ENCODE measurements at places on chromosomes 5 and 9.

DNA sequence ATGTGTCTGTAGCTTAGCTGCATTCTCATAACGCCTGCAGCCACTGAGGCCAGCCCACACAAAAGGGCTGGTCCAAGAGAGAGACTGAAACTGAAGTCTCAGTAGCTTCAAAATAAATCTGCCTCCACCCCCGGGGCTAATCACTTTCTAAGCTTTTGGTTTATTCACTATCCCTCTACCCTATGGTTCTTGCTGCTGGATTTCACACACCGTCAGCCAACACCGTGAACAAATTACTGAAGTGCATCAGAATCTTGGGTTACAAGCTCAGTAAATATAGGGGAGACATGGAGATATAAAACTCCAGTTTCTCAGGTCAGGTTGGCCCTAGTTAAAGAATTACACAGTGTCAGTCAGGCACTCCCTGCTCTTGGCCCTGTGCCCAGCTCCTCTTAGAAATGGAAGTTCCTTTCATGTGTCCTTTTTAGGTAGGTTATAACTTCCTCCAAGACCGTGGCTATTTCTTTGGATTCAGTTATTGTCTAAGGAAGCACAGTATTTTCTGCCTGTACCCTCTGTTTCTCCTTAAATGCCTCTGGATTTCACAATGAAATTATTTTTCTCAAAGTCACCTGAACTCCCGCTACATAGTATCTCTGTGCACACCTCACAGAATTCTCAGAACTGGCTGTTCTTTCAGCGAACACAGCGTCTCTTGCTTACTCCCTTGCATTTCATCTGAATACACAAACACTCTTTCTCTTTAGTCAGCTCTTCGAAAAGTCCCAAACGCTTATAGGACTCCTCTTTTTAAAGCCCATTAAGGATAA is 112.5 kb downstream of the FAM174A start:
- DNase-seq, result no peak

DNA sequence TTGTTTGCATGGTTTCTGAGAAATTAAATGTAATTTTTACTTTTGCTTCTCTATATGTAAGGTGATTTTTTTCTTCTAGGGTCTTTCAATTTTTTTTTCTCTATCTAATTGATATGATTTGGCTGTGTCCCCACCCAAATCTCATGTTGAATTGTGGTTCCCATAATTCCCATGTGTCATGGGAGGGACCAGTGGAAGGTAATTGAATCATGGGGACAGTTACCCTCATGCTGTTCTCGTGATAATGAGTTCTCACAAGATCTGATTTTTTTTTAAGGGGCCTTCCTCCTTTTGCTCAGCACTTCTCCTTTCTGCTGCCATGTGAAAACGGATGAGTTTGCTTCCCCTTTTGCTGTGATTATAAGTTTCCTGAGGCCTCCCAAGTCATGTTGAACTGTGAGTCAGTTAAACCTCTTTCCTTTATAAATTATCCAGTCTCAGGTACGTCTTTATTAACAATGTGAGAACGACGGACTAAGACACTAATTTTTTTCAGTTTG is 150.8 kb downstream of the MTRR start:
- no peak for DNase-seq

DNA sequence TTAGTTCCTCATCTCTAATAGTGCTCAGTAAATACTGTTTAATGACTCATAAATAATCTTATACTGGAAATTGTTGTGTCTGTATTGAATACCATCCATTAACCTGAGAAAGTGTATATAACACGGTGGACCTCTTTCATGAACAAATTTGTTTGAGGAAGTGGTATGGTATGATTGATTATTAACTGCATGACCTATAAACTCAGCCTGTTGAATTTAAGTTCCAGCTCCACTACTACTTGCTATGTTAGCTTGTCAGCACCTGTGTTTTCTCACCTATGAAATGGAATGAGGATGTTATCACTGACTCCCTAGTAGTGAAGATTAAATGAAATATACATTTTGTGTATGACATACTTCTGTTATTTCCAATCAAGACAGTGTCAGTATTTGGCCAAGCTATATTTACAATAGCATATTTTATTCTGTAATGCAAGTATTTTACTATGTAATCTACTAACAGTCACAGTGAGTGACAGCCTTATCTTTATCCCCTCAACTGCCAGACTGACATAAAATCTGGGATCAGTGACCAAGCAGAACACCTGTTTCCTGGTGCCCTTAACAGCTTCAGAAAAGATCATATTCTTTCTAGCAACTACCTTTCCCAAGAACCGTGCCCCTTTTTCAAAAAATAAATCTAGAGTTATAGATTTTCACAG is 77.3 kb upstream of the ITGA1 start:
- DNase-seq, result no peak

GRCh38 chr9:82129708-82130107 is 141.1 kb downstream of the SPATA31D1 start:
- DNase-seq, result no peak

GRCh38 chr9:117448066-117448465 is 33.2 kb upstream of the ASTN2 start:
- DNase-seq, result no peak

- no peak for DNase-seq
Measured at GRCh38 chr5:114360816-114361723, 800 bp upstream of the KCNN2 start.

DNA sequence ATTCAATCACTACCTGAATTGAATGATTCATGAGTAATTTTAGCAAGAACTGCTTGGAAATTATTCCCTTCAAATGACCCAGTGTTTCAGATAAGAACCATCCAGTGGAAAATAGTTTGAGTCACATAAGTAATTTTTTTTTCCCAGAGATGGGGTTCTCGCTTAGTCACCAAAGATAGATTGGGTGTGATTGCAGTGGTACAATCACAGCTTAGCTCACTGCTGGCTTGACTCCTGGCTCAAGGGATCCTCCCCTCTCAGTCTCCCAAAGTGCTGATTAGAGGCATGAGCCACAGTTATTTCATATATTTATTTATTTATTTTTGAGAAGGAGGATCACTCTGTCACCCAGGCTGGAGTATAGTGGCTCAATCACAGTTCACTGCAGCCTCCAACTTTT is 574.5 kb upstream of the ARRDC3 start:
- no peak for DNase-seq

DNA sequence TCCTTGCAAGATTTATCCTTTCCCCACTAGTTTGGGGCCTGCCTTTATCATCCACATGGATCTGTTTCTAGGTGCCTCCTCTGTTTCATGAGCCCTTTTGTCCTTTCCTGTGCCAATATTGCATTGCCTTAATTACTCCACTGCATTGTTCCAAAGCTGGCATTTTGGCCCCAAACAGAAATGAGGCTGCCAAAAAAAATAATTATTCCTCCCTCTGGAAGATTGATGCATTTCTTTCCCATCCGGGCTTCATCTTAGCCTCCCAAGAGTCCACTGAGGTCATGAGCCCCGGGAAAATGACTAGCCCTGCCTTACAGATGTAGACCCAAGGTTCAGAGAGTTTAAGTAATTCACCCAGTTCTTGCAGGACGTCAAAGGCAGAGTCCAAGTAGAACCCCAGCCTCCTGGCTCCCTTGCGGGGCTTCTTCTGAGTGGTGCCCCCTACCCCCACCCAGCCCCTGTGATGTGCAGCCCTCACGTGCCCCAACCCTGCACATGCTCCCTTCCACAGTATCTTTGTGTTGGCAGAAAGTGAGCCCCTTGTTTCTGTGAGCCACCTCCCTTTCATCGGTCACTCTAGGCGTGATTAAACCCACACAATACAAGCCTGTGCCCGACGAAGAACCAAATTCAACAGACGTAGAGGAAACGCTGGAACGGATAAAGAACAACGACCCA is 62.1 kb downstream of the TMOD1 start:
- DNase-seq, result no peak

DNA sequence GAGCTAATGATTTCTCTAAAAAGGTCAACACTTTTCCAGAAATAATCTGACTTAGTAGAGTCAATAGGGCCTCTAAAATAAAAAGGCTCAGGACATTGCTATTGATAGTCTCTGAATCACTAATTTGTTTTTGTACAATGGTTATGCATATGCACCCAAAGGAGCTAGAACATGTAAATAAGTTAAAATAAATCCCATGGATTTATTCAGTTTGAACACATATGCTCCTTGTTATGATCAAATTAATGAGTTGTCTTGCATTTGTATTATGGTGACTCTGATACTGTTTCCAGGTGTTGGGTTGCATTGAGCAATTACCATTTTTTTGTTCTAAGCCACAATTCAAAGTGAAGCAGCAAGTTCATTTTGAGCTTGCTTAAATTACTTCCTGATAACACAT is 276.0 kb upstream of the TUSC1 start:
- no peak for DNase-seq

GRCh38 chr5:98031496-98031895 is 742.0 kb upstream of the RGMB start:
- DNase-seq, result no peak

GRCh38 chr5:37875051-37875787 is 35.4 kb upstream of the GDNF start:
- no peak for DNase-seq

GRCh38 chr5:75952291-75952690 is 130.9 kb upstream of the SV2C start:
- DNase-seq, result no peak

DNA sequence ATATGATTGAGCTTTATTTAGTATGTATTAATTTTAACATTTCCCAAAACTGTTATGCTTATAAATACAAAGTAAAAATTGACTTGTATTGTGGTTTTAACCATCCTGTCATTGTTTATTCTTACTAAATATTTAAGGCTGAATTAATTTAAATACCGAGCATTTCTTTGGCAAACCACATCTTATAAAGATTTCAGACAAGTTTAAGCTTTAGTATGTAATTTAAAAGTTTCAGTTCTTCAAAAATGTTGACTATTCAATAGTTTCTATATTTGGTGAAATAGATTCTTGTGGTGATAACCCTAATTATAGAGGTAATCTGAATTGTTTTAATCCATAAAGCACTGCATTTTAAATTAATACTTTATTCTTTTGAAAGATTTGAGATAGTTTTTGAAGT is 65.5 kb downstream of the CCNH start:
- no peak for DNase-seq

DNA sequence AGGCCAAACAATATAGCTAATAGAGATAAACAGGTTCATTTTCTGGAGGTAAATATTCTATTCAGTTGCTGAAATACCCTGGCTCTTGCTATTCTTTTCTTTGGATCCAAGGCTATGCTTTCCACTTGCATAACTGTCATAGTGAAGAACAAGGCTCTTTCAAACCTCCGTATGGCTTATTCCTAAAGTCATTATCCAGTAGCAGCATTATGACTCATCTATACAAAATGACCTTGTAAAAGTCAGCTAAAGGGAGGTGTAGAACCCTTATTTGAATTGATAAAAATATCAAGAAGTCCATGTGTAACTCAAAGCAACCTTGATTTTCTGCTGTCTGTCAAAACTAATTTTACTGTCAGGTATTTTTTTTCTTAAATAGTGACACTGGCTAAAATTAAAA is 447.8 kb downstream of the PLK2 start:
- no peak for DNase-seq

- DNase-seq, result no peak
Measured at GRCh38 chr9:104280178-104280560, 186.1 kb downstream of the SMC2 start.

GRCh38 chr5:66843065-66843464 is 246.9 kb downstream of the MAST4 start:
- no peak for DNase-seq

DNA sequence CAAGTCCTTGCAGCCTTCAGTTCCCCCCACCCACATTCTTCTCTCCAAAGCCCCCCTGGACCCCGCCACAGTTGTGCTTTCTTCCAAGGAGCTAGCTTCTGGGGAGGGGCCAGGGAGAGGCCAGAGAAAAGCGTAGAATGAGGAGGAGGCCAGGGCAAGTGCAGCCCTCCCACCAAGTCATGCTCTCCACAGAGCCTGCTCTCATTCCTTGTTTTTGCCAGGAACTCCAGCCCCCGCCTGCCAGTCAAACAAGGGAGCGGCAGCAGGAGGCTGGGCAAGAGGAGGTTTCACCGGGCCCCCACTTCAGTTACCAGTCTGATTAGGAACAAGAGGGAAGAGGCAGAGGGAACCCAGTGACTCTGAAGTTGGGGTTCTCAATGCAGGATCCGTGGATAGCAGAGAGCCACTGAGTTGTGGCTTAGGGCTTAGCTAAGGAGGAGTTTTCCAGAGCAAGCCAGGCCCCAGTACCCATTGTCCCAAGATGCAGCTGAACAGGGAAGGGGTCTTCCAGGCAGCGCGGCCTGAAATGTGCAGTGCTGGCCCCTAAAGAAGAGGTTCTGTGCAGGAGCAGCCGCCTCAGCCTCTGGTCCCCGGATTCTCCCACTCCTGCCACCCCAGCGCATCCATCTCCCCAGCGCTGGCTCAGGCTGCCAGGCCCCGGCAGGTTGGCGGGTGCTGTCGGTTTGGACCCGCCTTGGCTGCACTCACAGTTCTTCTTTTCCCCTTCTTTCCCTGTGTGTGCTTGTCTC is 120.6 kb downstream of the DAB2IP start:
- DNase-seq, result no peak

- DNase-seq, result no peak
Measured at GRCh38 chr5:156094001-156094400, 233.0 kb upstream of the SGCD start.

GRCh38 chr5:17355586-17356346 is 138.3 kb downstream of the BASP1 start:
- DNase-seq, result no peak
